ENCODE measurements at places on chromosomes 6 and 20.

GRCh38 chr6:23728707-23729106, 397.3 kb upstream of the NRSN1 start:
- DNase-seq, result no peak

GRCh38 chr6:1461736-1462135, 72.4 kb downstream of the FOXF2 start:
- DNase-seq, result no peak

GRCh38 chr6:33981421-33981820, 164.5 kb downstream of the GRM4 start:
- no peak for DNase-seq

DNA sequence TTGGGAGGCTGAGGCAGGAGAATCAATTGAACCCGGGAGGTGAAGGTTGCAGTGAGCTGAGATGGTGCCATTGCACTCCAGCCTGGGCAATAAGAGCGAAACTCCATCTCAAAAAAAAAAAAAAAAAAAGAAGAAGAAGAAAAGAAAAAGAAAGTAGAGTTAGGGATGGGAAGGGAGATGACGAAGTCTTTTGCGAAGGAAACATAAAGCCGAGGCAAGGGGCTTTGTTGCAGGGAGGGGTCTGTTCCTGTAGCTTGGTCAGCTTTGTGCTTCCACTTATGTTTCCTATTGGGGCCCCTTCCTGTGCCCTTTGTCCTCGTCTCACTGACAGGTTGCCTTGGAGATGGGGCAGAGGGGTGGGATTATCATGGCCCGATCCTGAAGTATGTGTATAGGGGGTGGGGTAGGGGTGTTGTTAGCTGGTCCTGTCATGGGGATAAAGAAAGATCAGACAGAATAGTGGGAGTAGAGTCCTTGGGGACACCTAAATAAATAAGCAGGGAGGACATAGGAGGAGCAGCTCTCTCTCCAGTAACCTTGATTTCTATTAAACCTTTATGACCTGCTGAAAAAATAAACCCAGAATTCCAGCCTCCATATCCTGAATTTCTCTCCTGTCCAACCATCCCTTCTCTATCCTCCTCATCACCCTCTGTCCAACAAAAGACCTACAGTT, 1.1 kb upstream of the CLIC1 start:
- DNase-seq, result peak; percentile 70

Data from urinary bladder (tissue), 4 donors.